ENCODE measurements at places on chromosomes 2 and 18. TPM values are rescaled to one million over a fixed set of nuclear protein-coding genes. Genes with fewer than 3 reads are reported as not detected.

DNA sequence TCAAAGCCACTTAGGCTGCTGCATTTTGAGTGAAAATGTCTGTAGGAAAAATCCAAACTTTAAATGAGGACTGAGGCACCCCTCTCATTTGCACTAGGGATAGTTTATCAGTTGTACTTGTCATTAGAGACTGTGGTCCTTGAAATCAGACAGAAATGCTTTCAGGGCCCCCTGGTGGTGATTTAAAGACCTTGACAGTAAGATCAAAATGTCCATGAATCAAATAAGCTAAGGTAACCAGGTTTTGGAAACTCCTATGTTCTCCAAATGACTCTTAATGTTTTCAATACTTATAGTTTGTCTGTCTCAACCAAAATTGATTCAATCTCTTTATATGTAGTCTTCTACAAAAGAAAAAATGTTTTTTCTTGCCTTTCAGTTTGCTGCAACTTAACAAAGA, 28.8 kb upstream of the DDX18 start:
- no peak for DNase-seq

DNA sequence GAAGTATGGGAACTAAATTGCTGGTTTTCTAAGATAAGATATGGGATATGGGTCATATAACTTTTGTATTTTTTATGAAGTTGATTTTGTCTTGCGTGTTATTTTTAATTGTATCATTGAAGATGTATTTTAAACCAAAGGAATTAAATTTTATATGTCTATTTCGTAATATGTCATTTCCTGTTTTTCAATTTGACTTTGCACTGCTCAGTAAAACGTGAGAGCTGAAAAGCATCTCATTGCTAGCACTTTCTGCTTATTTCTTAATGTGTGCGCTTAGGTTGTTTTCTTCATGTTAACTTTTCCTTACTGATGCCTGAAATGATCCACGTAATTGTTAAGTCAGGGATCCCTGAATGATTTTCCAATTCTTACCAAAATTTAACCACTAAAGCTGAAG, 41.2 kb upstream of the KLF11 start:
- DNase-seq: no peak

- peak; percentile 70 for DNase-seq
These were observed 516 bp downstream of the EIF2AK2 start for GRCh38 chr2:37156071-37156856.

DNA sequence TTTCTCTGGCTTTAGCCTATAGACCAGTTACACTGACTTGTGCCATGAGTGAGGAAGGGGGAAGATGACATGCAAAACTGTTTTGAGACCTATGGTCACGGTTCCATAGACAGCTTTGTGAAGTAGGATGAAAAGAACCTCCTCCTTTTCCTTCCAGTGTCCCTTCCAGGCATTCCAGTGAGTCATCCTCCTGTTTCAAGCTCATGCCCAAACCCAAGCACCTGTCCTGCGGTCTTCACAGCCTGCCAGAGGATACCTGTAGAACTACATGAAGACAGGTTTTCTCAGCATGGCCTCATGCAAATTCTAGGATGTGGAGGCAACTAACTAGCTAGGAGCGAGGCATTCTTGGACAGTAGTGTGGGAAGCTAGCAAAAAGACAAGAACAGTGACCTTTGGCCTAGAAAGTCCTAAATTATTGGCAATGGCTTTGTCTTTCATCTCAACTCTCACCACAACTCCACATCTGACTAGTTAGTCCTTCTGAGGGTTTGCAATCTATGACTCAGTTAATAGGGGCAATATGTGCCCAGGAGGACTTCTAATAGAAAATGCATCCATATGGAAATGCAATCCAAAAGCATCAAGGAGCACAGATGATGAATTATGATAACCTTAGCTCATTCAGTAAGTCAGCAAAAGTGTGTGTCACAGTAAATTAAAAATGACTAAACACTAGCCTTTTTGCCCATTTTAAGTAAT, 154.7 kb downstream of the RBM43 start:
- DNase-seq: no peak

- DNase-seq: no peak
These were observed 79.0 kb downstream of the CCDC150 start for GRCh38 chr2:196718419-196719109.

ZSWIM2 gene
- not detected for polyA plus RNA-seq

DNA sequence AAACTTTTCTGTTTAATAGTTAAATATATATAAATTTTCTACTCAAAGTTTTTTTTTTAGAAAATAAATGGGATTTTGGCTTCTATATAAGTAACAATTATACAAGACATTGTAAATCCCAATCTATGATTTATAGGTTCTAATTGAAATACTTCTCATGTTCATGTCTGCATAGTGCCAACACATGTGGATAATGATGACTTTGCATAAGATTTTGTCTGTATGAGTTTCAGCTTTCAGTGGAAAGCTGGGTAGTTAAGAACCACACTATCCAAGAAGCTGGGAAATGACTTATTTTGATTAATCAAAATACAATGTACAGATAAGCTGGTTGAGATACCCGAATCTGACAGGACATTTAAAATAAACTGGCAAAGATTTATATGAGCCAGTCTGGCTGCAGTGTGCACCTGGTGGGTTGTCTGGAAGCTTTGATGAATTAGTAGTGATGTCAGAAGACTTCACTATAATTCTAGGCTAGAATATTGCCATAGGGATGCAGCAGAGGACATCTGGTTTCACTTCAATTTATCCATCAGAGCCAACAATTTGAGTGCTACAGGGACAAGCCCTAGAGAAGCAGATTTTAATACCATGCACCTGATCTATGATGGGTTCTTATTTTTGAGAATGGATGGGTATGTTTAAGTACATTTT, 45.4 kb downstream of the EML6 start:
- no peak for DNase-seq

DNA sequence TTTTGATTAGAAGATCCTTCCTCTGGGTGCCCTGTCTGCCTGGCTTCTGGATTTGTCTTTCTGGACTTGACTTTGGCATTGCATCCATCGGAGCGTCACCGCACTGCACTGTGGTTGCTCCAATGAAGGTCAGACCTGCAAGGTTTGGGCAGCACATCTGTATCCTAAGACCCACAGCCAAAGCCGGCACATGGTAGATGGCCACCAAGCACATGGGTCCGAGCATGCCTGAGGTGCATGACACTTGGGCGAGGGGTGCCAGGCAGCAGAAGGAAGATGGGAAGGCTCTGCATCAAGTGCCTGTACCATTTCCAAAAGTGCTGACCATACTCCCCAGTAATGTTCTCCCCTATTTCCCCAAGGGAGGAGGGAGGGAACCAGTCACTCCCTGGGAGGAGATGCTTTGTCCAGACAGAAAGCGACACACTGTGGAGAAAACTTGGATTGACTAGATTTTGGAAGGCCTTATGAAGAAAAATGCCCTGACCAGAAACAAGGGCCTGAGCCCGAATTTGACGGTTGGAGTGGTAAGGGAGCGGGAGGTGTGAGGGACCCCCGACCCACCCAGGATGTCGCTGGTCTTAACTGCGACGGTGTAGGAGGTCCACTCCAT, 149.9 kb downstream of the LOXHD1 start:
- DNase-seq: no peak

GRCh38 chr18:57062844-57063243, 84.0 kb upstream of the BOD1L2 start:
- no peak for DNase-seq

GRCh38 chr2:20669562-20670314, 2.8 kb downstream of the GDF7 start:
- peak; percentile 40 for DNase-seq

TRABD2A gene
- 0.23 TPM for polyA plus RNA-seq

- DNase-seq: no peak
These were observed 257.7 kb upstream of the UBE2E3 start for GRCh38 chr2:180722551-180723239.

- no peak for DNase-seq
These were observed 25.0 kb upstream of the MSGN1 start for GRCh38 chr2:17791121-17791816.

NYAP2 gene
- 0.25 TPM for polyA plus RNA-seq

DNA sequence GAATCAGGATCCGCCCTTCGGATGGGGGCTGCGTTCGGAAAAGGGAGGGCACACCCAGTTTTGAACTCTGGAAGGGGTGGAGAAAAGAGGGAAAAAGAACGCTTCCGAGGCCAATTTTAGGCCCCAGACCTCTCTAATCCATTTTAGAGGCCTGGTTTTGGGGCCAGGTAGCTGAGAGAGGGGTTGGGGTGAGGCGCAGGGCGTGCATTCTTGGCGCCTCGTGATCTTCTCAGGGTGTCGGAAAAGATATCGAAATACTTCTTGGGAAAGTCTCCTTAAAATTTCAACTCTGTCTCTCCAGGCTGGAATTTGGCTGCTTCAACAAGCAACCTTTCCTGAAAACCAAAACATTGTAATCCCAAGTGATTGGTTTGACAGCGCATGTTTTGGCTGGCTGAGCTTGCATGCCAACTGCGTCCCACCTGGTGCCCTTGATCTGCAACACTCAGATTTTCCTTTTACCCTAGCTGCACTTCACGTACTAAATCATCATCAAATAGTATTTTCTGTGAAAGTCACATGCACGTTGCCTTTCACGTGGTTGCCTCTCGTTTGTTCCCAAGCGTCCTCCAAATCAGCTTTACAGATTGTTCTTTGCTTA, 864 bp upstream of the XPO1 start:
- peak; percentile 51 for DNase-seq

RBFA gene
- 22.2 TPM for polyA plus RNA-seq
